Cerebellar nuclear complex (tissue), 1 donor: ENCODE measurements at places on chromosomes 1 and 21.

GRCh38 chr1:9275161-9275560 is 17.5 kb upstream of the SPSB1 start:
- DNase-seq, result no peak

GRCh38 chr1:165876121-165876520 is 48.7 kb downstream of the UCK2 start:
- no peak for DNase-seq

GRCh38 chr1:66876664-66877063 is 48.0 kb downstream of the DNAI4 start:
- DNase-seq, result no peak

GRCh38 chr1:27114546-27114945 is 40.4 kb downstream of the SLC9A1 start:
- DNase-seq, result no peak

- no peak for DNase-seq
These were observed 4.5 kb downstream of the TRAF5 start for GRCh38 chr1:211331011-211331709.

DNA sequence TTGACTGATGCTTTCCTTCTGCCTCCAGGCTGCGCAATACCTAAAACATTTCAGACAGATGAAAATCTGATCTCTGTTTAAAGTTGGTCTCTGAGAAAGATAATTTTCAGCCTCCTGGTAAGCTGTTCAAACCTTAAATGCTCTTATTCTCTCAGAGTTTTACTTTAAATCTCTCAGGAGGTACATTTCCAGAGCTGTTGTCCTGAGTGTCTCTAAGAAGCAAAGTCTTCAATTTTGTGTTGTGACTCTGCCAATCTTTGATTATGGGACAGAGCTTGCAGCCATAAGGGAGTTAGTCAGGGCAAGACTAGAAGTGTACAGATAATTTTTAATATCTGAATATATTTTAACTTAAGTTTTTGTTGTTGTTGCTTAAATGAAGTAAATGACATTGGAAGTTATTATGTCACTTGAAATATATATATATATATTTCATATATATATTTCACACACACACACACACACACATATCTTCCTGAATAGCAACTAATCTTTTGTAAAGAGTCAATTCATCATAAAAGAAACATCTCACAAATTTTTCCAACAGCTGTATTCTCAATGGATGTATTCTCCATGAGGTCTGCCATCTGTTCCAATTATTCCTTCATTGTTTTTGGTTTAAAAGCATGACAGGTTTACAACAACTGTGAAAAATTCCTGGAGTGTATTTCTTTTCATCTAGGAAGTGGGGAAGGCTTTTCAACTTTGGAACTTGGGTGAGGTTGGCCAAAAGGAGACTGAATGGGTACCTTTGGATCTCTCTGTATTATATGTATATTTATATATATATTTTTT is 259.4 kb downstream of the BACH1 start:
- DNase-seq, result no peak
